ENCODE measurements at places on chromosomes 6 and 20.

GRCh38 chr20:45328451-45328850 is 19.8 kb downstream of the SDC4 start:
- DNase-seq: no peak

DNA sequence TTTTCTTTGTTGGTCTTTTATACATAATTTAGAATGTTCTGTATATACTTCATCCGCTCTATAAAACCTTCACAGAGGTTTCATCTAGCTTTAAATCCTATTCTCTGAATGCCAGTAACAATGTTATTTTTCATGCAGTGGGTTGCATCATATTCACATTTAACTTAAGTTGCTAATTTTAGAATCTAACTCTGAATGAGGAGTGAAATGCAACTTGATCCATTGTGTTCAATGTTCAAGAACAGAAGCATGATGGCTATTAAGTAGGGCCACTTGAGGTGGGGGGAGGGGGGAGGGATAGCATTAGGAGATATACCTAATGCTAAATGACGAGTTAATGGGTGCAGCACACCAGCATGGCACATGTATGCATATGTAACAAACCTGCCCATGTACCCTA is 224.5 kb downstream of the NKAIN2 start:
- DNase-seq: no peak

GRCh38 chr20:19812056-19812455 is 54.0 kb downstream of the RIN2 start:
- no peak for DNase-seq

DNA sequence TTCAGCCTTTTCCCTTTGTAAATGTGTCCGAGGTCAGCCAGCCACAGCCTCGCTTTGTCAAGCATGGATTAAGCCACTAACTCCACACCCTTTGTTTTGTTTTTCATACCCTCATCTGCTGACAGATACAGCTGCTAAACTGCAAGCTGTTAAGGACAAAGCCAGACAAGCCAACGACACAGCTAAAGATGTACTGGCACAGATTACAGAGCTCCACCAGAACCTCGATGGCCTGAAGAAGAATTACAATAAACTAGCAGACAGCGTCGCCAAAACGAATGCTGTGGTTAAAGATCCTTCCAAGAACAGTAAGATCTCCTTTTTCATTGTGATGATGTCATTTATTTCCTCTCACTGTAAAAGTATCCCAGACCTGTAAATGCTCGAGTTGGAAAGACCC is 269.3 kb downstream of the ARHGAP18 start:
- DNase-seq: no peak

DNA sequence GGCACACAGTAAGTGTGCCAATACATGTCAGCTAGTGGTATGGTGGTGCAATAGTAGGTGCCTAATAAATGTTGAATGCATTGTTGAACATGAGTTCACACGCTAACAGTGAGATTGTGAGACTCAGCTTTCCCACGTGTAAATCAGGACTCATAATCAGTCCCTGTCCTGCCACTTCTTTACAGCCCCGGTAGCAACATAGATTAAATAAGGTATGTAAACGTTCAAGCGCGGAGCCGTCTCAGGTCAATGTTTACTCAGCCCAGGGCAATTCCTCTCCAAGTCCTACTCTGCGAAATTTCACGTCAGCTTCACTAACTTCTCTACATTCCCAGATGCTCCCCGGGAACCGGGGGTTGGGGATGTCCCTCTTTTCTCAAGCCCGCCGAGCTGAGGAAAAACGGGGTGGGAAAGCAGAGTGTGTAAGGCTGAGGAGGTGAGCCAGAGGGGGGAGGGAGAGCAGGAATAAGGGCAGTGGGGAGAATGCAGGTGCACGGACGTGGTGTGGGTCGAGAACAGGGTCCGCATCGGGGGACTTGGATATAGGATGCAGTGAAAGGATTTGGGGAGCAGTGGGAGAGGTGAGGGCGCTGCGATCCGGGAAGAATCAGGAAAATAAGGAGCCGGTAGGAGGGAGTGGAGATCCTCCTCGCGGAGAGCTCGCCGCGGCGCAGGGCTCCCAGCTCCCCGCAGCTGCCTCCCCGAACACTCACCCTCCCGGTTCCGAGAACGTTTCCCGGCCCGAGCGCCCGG is 544 bp upstream of the TP53INP2 start:
- no peak for DNase-seq

DNA sequence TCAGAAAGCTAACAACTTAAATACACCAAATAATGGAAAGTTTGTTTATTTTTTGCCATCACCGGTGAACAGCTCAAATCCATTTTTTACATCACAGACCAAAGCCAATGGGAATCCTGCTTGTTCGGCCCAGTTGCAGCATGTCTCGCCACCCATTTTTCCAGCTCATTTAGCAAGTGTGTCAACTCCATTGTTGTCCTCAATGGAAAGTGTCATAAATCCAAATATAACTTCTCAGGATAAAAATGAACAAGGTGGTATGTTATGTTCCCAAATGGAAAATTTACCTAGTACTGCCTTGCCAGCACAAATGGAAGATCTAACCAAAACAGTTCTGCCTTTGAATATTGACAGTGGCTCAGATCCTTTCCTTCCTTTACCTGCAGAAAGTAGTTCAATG is 65.3 kb upstream of the SMIM8 start:
- no peak for DNase-seq

GRCh38 chr6:106939848-106940247 is 34.7 kb downstream of the CD24 start:
- DNase-seq: no peak

DNA sequence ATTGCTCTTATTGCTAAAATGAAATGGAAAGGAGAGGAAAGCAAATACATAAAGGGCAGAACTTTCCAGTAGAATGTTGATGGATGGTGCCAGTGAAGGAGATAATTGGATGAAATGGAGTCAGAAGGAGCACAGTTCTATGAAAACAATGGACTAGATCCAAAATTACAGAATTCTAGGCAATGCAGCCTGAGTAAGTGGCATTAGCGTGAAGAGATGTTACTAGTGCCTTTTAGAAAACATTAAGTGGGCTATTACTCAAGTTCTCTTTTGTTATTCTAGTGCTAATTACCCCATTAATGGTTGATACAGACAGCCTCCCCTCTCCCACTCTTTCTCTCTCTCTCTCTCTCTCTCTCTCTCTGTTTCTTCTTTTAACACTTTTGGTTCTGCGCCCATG is 209.5 kb upstream of the RGS17 start:
- no peak for DNase-seq

DNA sequence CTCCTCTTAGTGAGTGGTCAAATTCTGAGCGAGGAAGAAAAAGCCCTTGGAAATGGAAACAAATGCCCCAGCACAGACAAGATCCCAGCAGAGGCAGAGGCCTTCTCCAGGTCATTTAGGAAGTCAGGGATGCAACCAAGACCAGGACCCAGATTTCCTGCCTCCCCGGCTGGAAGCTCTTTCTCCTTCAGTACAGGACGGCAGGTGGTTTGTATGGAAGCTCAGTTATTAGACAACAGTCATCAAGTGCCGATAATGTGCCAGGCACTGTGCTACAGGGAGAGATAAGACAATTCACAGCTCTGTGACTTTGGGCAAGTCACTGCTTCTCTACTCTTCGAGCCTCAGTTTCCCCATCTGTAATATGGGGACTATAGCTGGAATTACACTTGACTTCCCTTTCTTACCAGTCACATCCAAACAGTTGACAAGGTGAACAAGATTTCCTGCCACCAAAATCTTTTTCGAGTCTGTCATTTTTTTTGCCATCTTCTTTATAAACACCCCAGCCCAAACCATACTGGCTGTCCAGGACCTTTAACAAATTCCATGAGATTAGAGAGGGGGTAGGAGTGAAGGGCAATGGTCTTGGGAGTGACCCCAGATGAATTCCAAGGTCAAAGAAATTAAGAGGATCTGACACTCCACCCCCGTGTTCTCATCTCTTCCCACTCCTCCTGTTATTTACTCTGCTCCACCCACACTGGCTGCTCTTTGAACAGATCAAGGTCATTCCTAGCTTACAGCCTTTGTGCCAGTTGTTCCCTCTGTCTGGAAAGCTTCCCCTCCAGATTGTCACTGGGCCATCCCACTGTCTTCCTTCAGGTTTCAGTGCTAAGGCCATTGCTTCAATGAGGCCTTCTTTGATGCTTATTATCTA is 6.0 kb downstream of the MMP9 start:
- DNase-seq: no peak

DNA sequence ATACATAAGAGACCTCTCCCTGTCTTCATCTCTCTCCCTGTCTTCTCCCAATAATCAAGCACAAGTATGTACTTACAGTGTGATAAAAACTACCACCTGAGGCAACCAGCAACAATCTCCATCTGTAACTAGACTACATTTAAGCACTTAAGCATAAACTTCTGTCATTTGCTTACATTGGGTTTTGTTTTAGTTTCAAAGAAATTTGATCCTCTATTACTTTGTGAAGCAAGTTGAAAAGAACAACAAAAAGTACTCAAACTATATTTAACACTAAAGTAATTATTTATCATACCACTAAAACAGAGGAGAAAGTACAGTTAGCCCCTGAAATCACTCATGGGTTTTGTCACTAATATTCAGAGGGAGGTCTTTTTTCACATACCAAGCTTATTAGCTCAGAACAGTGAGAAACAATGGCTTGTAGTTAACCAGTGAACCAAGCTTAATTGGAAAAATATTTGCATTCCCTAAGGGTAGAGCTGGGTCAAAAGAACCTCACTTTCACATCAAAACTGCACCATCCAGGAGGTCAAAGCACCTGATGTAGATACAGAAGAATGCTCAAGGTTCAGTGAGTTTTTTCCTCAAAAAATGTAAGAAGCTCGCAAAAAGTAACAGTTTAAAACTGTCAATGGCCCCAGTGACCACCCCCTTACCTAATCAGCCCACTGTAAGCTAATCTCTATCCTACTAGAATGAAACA is 34.1 kb downstream of the DCDC2 start:
- DNase-seq: no peak

GRCh38 chr6:112149719-112150263 is 62.4 kb downstream of the FAM229B start:
- DNase-seq: no peak

GRCh38 chr20:53934421-53935343 is 135.7 kb downstream of the BCAS1 start:
- DNase-seq: peak; percentile 33

DNA sequence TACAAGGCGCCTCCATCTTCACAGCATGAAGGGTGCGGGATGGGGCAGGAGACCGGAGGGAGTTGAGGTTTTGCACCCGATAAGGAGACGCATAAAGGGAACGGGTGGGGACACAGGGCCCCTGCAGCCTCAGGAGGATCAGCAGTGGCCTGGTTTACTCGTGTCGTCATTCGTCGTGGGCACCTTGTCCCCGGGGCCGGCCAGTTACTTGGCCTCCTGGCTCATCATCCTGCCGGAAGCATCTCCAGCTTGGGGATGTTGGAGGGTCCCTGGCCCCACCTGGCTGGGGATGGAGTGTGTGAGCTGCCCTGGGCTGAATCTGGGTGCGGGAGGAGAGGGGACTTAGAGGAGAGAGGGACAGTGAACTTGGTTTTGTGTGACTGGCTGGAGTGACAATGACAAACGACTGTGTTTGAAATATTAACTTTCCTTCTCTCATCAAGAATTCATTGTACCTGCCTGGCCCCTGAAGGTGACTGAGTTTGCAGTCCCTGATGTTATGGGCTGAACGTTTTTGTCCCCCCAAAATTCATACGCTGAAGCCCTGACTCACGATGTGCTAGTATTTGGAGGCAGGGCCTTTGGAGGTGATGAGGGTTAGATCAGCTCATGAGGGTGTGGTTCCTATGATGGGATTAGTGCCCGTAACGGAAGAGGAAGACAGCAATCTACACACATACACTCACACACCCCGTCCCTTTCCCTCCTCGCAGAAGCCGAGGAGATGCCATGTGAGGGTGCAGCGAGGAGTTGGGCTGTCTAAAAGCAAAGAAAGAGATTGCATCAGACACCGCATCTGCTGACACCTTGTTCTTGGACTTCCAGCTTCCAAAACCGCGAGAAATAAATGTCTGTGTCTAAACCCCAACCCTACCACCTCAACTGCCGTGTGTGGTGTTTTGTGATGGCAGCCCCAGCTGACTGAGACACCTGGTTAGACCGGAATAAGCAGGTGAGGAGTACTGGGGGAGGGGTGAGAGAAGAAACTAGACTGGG is 65.0 kb upstream of the MAP3K4 start:
- DNase-seq: no peak

- peak; percentile 69 for DNase-seq
Measured at GRCh38 chr6:105880030-105880492, 206.1 kb upstream of the PRDM1 start.

DNA sequence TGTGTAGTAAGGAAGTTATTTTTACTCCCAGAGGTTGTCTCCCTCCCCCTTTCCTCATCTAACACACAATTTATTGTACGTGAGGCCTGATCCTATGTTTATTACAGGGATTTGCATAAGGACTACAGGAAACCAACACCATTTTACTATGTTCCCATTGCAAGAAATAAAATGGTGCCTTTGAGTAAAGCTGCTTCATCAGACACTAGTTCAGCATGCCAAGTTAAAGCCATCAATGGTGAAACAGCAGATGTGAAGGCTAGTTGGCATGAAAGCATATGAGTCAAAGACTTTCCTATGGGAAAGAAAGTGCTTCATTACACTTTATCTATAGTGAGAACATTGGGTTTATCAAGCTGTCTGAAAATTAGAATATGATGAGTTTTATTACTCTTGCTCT is 543.0 kb downstream of the GRIK2 start:
- DNase-seq: no peak

DNA sequence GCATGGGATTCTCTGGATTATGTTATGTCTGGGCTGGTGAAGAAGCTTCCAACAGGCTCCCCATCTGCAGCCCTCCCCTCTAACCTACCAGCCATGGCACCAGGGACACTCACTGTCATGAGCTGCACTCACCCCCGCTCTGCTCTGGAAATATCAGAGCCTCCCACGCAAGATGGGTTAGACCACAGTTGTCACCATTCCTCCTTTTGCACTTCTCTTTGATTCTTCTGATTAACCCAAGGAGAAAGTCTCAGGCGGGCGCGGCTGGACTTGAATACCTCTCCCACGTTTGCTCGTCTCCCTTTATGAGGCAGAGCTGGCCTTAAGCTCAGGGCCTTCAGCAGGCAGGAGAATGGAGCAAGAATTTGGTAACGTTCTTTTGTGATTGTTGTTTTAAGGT is 128.1 kb downstream of the CEBPB start:
- no peak for DNase-seq

DNA sequence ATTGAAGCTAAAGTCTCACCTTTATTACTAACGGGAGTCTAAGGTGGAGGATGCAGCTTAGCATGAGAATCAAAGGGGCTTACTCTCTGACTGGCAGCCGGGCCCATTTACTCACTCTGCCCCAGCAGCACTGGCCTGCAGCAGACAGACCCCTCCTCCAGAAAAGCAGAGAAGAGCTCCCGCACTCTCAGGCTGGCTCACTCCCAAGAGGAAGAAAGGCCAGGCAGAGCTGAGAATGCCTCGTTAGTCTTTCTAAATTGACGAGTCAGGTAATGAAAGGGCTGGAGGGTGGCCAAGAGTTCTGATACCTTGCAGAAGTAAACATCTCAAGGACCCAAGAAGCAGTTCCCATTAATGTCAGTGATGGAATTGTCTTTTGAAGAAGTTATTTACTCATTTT is 44.5 kb upstream of the IL20RA start:
- DNase-seq: no peak

GRCh38 chr20:3250091-3250504 is 11.1 kb upstream of the SLC4A11 start:
- DNase-seq: no peak

- DNase-seq: no peak
Measured at GRCh38 chr6:124567401-124567800, 394.8 kb upstream of the RNF217 start.
